Testis (tissue), 5 donors: ENCODE measurements at places on chromosomes 7 and 10.

DNA sequence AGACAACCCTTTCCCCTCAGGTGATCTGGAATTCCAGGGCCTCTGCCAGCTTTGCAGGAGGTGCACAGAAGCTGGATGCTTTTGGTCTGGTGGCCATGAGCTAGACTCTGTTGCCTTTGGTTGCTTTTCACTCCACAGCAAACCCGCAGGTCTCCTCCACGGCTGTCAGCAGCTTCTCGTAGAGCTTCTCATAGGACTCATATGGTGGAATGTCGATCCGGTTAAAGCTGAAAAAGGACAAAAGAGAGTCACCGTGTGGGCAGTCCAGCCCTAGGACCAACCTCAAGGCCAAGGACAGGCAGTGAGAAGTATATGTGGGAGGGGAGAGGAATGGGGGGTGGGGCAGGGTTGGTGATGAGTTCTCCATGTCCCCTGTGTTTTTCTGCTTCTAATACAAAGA lies 113.5 kb downstream of the SMURF1 start:
- no peak for DNase-seq

DNA sequence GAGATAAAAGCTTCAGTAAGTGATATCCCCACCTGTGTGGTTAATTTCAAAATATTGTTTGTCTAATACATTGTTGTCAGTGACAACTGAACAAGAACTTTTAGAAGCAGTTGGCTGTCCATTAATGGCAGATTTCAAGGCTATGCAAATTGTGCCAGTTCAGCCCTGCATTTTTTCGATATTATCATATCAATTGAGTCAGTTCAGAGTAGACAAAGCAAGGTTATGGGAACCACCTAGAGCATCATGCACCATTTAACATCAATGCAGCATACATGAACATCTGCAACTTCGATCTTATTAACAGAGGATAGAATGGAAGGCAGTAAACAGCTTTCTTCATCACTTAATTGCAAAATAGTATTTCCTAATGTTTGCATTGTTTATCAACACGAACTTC lies 180.7 kb upstream of the KAT6B start:
- no peak for DNase-seq

DNA sequence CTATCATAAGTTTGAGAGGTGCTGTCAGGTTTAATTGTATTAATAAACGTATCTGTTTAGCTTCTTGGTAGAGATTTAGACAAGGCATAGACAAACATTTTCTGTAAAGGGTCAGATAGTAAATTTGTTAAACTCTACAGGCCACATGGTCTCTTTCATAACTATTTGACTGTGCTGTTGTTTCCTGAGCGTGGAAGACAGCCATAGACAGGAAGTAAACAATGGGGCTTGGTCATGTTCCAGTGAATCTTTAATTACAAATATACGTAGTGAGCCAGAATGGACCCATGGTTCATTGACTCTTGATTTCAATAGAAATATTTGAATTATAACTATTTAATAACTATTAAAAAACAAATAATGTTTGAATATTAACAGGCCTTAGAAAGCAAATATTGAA lies 451.1 kb downstream of the SH2D4B start:
- DNase-seq = no peak

- no peak for DNase-seq
Measured at GRCh38 chr7:45894665-45895062, 6.4 kb downstream of the IGFBP1 start.

- DNase-seq = no peak
Measured at GRCh38 chr10:58943256-58943890, 233.1 kb upstream of the PHYHIPL start.

DNA sequence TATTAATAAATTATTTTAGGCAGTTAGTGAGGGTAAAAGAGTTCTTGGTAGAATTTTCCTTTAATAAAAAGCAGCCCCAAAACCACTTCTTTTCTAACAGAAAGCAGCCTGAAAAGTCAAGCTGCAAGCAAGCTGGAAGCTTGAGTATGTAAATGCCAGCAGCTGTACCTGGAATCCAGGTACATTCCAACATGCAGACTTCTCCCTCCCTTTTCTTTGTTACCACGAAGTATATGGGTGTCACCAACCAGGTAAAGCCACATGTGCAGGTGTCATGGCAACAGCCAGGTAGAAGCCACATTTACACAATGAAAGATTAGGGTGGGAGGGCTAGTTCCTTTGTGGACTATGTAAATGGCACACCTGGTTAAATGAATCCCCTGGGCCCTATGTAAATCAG lies 114.6 kb downstream of the EPC1 start:
- DNase-seq = no peak

GRCh38 chr10:6766131-6766801 lies 186.2 kb upstream of the PRKCQ start:
- no peak for DNase-seq

- no peak for DNase-seq
Measured at GRCh38 chr10:4607681-4608080, 218.3 kb upstream of the AKR1E2 start.

DNA sequence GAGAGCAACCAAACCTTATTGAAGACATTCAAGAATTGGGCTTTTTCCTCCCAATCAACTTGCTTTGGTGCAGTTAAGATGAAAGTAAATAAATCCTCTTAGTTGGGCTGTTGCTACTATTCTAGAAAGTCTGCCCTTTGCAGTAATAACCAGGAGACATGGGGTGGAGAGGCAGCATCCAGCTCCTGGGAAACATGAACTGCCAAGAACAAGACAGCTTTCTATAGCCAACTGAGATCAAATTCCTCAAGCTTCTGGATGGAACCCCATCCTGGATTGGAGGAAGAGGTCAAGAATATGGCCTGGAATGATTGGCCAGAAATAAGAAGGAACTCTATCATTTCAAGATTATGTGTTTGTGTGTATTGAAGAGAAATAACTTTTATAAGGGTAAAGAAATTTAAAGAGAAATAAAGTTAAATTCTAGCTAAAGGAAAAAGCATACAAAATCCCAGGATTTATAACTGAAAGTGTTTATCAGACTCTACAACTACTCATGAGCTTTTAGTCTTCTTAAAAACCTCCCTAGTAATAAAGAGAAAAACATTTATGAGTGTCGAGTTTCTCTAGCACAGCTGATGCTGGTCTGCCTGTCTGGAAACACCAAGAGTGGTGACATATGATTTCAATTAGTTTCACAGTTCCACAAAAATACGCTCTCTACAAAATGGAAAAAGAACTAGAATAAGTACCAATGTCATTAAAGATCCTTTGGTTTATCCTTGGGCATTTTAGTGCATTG lies 70.1 kb upstream of the COL1A2 start:
- DNase-seq = no peak

DNA sequence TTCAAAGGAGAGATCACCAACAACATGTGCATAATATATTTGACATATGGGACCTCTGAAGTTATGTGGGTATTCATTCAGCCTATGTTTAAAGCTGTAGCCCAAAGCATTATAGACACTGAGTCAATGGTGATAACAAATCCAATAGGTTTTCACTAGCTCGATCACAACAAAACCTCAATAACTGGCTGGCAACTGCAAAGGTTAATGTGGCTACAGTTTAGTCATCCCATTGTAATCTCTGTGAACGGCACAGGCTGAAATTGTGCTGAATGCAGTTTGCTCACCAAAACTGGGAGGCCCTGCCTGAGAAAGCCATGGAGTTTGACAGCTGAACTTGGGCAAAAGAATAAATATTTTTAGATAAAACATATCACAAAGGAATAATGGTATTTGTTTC lies 152.4 kb upstream of the ADO start:
- no peak for DNase-seq

DNA sequence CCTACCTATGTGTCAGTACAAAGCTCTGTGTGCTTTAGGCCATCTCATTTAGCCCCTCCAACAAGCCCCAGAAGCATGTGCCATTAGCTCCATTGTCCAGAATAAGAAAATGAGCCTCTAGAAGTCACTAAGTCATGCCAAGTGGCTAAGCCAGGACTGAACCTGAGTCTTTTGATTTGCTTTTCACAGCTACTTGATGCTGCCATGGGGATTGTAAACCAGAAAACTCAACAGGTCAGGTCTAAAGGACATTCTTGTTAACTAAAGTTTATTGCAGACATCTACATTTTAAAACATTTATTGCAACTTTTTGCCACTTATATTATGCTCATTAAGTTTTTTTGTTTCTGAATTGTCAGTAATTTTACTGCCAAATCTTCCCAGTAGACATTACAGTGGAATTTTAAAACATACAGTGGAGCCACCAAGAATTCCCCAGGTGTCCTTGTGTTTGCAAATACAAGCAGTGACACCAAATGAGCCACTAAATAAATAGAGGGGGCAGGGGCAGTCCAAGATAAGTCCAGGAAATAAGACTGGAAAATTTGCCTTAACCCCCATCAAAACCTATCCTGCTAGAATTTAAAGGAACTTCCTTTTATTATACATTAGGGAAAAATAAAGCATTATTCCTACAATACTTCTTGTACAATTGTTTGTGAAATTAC lies 115.9 kb downstream of the RAPGEF5 start:
- no peak for DNase-seq

GRCh38 chr7:100567751-100568175 lies 5.9 kb downstream of the SAP25 start:
- DNase-seq = no peak

DNA sequence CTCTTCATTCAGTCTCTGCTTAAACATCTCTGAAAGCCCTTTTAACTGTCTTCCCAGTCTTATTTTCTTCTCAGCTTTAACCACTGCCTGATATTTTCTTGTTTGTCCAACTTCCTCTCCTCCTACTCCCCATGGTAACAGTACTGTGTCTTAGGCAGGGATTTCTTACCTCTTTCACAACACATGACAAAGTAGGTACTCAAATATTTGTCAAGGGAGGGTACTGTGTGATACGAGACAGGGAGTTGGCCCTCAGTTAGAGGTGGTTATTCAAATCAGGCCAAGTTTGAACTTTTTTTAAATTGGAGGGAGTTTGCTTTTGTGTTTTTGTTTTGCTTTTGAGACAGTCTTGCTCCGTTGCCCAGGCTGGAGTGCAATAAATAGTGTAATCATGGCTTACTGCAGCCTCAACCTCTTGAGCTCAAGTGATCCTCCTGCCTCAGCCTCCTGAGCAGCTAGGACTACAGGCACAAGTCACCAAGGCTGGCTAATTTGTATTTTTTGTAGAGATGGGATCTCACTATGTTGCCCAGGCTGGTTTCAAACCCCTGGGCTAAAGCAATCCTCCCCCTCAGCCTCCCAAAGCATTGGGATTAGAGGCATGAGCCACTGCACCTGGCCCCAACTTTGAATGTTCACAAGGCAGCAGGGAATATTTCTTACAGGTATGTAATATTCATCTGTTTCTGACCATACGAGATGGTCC lies 2.5 kb upstream of the KPNA7 start:
- no peak for DNase-seq

GRCh38 chr7:134085311-134085710 lies 41.8 kb upstream of the LRGUK start:
- peak; percentile 64 for DNase-seq

GRCh38 chr10:31930023-31930751 lies 1.6 kb upstream of the ARHGAP12 start:
- no peak for DNase-seq

- no peak for DNase-seq
Measured at GRCh38 chr7:102080434-102081243, 206.0 kb upstream of the SH2B2 start.

DNA sequence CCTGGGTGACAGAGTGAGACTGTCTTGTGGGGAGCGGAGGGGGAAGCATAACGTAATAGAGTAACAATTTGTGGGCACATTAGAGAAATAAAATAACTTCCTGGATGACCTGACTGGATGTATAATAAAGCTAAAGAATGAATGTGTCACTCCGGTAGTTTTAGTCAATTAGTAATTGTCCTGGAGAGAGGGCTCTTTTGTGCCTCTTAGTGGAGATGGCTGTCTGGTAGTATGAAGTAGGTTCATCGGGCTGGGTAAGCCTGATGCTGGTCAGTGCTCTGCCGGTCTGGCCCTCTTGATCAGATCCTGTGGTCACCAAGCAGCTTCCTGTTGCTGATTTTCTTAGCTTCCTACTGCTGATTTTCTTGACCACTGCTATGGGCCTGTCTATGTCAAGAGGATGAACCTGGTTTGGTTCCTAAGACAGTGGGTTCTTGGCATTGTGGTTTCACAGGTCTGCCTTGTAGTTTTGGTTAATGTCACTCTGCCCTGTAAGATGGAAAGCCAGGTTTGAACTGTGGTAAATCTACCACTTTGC lies 34.1 kb downstream of the ZRANB1 start:
- DNase-seq = no peak

DNA sequence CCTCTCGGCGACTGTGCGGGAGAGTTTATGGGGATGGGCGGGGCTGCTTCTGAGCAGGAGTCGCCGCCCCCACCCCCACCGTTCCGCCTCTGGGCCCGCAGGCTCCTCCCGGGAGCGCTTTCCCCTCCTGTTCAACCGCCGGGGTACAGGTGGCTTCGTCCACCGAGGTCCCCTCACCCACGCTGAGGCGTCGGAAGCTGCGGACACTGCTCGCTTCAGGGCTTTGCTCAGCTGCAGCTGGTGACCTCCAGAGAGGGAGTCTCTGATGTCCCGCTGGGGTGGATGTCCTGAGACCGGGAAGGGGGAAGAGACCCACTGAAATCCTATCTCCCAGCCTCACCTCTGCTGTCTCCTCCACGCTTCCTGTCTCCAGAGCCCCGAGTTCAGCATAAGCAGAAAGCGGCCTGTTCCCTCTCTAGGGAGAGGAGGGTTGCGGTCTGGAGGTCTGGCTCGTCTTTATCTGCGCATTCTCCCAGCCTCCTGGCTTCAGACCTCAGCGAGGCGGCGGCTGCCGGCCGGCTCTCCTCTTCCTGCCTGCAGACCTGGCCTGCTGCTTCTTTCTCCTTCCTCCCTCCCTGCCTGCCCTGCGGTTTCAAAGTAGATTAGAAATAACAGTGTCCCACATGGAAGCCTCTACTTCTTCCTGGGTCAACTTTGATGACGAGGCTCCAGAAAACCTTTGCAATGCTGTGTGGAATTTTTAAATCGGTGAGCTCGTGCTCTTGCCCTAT lies 1.8 kb downstream of the CYP2E1 start:
- peak; percentile 36 for DNase-seq

- no peak for DNase-seq
Measured at GRCh38 chr10:110781139-110781538, 90.6 kb upstream of the PDCD4 start.
